HFFc6 (cell line): ENCODE measurements at places on chromosomes 12 and 14.

- no peak for DNase-seq
Observed at GRCh38 chr12:76622915-76623314, 63.3 kb upstream of the OSBPL8 start.

DNA sequence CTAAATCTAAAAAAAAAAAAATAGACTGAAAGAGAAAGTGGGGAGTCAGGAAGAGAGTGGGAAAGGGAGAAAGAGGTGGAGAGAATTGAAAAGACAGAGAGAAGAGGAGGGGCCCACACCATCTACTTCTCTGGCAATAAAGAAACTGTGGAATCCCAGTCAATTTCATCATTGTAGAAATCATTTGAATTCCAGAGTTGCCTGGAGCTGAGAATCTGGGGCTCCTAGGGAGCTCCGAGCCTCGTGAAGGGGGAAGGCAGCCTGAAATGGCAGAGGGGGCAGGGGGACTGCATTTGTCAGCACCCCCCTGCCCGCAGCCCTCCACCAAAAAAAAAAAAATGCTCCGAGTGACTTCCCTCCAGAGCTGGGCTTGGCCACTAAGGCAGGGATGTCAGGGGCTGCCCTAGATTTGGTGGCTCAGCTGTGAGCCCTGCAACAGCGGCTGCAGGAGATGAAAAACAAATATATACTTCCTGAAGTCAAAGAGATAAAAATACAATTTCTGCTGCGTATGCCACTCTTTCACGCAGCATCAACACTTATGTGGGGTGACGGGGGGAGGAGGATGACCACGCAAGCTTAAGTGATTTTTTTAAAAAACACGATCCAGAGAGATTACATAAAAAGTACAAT, 80.5 kb downstream of the BCL11B start:
- no peak for DNase-seq

DNA sequence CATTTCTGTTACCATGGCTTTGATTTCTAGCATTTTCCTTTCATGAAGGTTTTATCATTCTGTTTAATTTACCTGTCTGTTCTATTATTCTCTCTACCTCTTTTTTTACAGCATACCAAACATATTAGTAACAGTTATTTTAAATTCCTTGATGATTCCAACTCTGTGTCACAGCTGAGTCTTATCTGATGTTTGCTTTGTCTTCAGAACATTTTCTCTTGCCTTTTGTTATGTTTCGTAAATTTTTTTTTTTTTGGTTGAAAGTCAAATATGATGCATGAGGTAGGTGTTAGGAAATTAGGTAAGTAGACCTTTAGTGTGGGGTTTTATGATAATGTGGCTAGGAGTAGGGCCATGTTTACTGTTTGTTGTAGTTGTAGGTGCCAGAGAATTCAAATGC, 496.4 kb downstream of the FOXG1 start:
- no peak for DNase-seq

DNA sequence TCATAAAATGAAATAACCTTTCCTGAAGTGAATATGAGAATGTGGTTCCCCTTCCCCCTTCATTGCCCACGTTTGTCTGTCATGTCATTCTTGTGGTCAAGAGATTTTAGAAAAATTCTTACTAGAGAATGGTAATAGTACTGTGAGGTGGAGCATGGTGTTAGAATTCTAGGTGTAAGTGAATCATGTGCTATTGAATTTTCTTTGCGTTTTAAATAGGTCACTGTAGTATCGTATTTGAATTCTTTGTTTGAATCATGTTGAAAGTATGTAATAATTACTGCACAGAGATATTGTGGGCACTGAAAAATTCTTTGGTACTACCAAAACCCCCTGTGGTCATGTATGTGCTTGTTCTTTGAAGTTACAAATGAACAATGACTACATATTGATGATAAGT, 49.9 kb downstream of the FUT8 start:
- peak; percentile 63 for DNase-seq

DNA sequence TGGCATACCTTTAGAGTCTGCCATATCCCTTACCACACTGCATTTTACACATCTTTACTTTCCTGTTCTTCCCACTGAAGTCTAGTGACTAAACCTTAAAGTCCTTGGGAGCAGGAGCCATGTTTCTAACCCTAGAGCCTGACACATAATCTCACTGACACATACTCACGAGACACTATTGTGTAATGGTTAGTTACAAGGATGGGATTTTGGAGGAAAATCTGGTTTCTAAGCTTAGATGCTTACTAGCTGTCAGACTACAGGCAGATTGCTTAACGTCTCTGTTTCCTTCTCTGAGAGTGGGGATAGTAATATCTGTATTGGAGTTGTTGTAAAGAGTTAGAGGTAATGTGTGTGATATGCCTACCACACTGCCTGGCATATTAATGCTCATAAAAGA, 6.2 kb upstream of the DYRK4 start:
- no peak for DNase-seq

DNA sequence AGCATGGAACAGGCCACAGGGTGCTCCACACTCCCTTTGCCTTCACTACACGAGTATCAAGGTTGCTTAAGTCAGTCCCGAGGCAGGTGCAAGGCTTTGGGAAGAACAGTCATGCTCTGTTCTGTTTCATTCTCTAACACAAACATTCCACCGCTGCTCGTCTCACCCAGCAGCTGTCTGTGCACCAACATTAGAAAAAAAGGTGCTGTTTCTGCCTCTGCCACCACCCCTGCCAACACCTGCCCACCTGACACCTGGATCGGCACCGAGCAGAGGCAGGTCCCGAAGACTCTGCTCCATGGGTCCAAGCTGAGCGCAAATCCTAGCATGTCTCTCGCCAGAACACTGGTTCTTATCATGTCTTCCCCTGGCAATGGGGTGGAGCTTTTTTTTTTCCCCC, 347.7 kb downstream of the TMEM132D start:
- DNase-seq, result no peak

GRCh38 chr12:58161773-58162172, 220.4 kb downstream of the ATP23 start:
- DNase-seq, result no peak

GRCh38 chr12:77377116-77377515, 311.7 kb upstream of the E2F7 start:
- no peak for DNase-seq

DNA sequence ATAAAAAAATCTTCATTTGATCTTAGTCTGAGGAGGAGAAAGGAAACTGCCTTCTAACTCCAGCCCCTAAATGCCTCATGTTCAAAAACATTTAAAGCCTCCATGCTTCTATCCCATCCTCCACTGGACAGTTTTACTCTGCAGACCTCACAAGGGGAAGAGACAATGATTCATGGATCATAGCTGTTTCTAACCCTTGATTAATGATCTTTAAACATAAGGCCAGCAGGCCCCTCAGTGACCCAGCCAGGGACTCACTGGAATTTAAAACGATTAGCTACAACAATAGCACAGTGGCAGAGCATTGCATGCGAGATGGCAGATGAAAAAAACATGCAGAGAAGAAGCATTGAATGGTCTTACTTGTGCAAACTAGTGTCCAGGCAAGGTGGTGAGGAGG, 6.0 kb downstream of the DCTN2 start:
- DNase-seq, result no peak

DNA sequence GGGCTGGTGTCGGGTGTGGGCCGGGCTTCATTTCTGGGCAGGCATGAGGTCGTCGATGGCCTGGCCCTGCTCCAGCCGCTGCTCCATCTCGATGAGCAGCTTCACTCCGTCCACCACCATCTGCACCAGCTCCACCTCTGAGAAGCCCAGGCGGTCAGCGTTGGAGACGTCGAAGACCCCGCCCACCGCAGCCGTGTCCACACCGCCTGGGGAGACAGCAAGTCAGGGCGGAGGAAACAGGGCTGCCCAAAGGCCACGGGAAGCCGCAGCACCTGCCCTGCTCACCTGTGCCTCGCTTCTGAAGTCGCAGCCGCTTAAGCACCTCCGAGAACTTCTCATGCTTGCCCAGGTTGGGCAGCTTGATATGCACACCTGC, 2.8 kb downstream of the CKB start:
- no peak for DNase-seq

- no peak for DNase-seq
Observed at GRCh38 chr14:68509188-68509983, 283.5 kb downstream of the ZFP36L1 start.

GRCh38 chr14:54767139-54767431, 135.5 kb downstream of the GCH1 start:
- DNase-seq, result no peak
